NCI-H510A (cell line): ENCODE measurements at places on chromosomes 5 and 9.

DNA sequence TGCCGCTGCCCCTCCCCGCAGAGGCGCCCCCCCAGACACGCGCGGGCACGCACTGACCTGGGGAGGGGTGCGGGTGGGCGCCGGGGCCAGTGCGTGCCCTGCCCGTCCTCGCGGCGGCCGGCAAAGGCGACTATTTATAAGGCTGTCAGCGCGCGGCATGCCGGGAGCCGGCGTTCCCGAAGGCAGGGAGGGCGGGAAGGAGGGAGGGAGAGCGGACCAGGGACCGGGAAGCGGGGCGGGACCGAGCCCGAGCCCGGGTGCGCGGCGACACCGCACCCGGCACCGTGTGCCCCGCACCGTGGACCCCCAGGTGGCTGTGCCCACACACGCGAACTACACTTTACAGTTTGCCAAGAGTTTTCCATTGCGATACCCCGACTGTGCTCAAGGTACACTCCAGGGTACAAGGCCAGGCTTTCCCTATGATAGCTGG, at the start of gene AK1:
Gene AK1 (minus strand): TSS at position 110 of the 433 bp plus-strand sequence. CDS start 3,058 bp downstream, outside the sequence.
- peak; percentile 46 for DNase-seq

DNA sequence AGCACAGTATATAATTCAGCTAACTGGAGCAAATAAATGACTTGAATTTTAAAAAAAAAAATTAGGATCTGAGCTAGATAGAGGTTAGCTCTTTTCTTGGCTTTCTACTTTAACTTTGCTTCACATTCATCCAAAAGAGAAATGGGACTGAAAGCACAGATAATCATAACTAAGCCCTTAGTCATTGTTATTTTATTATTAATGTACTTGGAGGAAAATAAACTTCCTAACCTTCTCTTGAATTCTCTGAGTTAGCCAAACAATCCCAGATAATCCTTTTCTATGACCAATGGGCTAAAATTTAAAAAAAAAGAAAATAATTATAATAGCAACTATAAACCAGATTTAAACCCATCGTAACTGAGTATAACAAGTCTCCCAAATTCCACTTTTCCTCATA, 57.6 kb upstream of the RASA1 start:
- DNase-seq = no peak

DNA sequence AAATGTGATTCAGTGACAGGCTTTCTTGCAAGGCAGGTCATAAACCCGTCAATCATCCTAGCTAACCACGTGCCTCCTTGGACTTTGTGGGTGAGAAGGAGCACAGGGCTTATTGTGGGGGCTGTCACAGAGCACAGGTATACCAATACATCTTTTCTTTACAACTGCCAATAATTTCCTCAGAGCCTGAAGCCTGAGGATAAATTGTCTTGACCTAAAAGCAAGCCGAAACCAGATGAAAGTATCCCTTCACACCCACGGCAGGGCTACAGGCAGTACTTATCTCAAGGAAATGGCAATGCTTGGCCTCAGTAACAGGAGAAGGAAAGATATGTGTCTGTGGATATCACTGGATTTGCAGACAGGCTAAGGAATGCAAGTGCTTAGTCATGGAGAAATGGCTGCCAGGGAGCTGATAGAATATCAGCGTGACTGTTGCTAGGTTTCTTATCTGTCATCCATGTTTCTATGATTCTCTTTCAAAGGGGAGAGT, 90.3 kb upstream of the ZNF366 start:
- DNase-seq = no peak

- DNase-seq = no peak
Measured at GRCh38 chr9:135032868-135033460, 54.5 kb upstream of the OLFM1 start.

GRCh38 chr5:57456531-57457135, 26.0 kb downstream of the ACTBL2 start:
- DNase-seq = no peak

DNA sequence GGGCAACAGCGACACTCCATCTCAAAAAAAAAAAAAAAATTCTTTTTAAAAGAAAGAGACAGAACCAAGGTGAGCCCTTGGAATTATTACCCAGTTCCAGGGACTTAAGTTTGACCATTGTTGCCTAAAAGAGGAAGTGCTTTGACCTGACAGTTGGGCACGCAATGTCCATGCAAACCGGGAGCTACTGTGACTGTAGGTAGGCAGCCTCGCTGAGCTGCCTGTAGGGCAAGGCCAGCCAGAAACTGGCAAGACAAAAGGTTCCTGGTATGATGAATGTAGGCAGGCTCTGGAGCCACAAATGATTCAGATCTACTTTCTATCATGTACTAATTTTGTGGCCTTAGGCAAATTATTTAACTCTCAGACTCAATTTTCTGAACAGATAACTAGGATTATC, 334.8 kb upstream of the ZNF462 start:
- no peak for DNase-seq

GRCh38 chr5:169753795-169754194, 116.7 kb downstream of the DOCK2 start:
- no peak for DNase-seq

GRCh38 chr5:87127956-87128687, 139.6 kb upstream of the RASA1 start:
- DNase-seq = no peak

DNA sequence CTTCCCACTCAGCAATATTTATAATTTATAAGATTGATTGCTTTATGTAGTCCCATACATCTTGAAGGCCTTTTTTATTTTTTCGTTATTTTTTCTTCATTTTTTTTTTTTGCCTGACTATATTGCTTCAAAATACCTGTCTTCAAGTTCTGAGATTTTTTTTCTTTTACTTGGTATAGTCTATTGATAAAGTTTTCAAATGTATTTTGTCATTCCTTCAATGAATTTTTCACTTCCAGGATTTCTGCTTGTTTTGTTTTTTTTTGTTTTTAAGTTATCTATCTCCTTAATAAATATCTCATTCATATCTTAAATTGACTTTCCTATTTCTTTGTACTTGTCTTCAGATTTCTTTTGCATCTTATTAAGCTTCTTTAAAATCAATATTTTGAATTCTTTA, 905.6 kb upstream of the CDH6 start:
- DNase-seq = no peak

DNA sequence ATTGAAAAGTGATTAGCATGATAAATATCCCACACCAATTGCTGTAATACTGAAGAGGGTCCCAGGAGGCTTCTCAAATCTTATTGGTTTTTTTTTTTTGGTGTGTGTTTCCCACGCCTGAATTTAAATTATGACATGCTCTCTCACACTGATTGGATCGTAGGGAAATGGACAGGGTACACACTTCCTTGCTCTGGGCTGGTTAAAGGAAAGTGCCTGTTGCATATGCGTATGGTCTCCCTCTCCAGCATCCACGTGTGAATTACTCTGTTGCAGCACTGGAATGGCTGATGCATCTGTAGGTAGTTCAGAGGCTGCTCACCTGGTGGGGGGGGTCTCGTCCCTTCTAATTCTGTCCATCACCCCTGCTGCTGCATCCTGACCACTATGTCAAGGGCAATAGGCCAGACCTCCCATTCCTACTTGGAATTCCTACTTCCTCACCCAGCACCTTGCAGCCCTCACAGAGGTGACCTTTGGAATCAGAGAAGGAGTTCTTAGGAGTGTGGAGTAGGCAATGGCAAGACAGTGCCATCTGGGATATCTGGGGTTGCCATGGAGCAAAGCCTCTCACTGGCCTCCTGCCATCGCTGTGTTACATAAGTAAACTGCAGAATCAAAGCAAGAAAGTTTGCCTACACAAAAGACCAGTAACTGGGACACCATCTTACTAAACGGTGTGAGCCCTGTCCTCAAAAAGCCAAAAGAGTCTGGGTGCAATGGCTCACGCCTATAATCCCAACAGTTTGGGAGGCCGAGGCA, 71.4 kb upstream of the FBXW11 start:
- DNase-seq = no peak

- no peak for DNase-seq
Measured at GRCh38 chr5:168899264-168899663, 320.1 kb upstream of the PANK3 start.

DNA sequence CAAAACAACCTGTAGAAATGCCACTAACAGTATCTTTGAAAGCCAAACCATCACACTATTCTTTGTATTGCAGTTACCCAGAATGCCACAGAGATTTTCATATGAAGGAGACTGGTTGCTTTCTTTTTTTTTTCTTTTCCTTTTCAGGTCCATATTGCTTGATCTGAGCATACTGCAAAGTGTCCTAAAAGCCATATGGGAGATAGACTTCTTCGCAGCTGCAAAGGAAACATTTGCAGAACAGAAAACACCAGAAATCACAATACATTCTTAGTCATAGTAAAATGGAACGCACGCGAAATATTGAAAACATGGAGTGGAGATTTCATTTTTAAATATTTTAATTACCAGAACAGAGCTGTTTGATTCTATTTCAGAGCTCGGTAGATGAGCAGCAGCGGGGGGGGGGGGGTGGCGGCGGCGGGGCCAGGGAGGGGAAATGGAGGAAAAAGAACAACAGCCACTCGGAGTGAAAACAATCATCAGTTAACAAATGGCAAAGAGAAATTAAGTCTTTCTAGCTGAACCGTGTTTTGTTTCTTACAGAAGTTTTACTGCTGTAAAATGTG, 284.1 kb downstream of the NFIB start:
- DNase-seq = no peak

GRCh38 chr5:37370864-37371726, at the start of gene NUP155:
TSS of gene NUP155 (minus strand) at chr5:37371106. CDS start at chr5:37370977, 129 bp downstream.
- peak; percentile 99 for DNase-seq

DNA sequence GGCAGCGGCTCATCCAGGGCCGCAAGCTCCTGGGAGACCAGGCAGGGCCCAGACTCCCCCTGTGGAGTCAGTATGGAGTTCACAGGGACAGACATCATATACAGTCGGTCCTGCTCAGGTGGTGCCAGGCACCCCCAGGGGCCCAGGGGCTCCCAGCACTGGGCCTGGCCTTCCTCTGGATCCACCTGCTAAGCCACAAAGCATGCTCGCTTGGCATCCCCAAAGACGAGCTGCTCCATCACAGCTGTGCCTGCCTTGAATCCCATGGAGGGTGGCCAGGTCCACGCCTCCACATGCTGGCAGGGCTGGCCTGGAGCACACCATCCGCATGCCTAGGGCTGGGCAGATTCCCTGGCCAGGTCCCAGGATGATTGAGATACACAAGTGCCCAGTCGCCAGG, 4.6 kb downstream of the BICD2 start:
- no peak for DNase-seq

DNA sequence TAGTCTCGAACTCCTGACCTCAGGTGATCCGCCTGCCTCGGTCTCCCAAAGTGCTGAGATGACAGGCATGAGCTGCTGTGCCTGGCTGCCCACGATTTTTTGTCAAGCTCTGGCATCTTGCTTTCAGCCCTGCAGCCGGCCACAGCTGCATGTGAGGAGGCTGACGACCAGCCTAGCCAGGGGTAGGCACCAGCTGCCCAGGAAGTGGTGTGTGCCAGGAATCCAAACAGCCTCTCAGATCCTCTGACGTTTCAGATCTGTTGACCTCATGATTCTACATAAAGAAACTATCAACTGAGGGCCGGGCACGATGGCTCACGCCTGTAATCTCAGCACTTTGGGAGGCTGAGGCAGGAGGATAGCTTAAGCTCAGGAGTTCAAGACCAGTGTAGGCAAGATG, 19.0 kb downstream of the DYNC2I2 start:
- DNase-seq = peak; percentile 30

GRCh38 chr9:135905380-135906258, 1.7 kb downstream of the CAMSAP1 start:
- DNase-seq = no peak

GRCh38 chr5:78501411-78502352, 141.3 kb downstream of the SCAMP1 start:
- no peak for DNase-seq

GRCh38 chr5:156197042-156197635, 129.8 kb upstream of the SGCD start:
- DNase-seq = no peak

GRCh38 chr5:80466669-80467485, 21.0 kb upstream of the FAM151B start:
- DNase-seq = no peak

GRCh38 chr9:137305060-137305797, 3.2 kb upstream of the NRARP start:
- peak; percentile 84 for DNase-seq

DNA sequence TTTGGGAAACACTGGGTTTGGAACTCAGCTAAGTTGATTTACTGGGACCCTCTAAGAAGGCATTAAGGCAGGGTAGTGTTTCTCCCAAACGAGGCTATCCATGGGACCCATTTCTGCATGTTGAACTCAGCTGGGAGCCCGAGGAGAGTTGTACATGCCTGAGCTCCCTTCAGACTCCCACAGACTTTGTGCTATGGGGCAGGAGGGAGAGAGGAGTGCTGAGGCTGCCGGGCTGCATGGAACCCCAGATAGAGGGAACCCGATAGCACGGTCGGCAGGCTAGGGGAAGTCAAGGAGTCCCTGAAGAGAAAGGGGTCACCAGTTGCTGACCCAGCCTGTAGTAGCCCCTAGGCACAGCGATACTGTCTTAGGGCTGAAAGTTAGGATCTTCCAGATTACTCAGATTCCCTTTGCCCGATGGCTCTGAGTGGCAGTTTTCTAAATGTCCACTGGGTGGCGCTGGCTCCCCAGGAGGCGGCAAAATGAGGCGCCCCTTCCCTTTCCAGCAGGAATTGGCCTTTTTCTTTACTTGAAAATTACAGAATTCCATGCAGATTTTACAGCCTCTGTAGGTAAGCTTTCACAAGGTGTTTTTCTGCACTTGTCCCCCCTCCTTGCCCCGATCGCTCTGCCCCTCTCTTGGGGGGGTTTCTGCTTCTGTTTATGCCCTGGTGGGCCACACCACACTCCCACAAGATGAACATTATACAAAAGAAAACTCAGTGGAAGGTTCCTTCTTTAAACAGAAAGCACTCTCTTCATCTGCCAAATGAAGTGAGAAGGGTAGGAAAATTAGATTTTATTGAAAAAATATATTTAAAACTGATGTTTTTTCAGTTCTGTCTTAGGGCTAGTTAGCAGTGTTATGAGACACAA, 17.8 kb downstream of the NANS start:
- DNase-seq = peak; percentile 11

DNA sequence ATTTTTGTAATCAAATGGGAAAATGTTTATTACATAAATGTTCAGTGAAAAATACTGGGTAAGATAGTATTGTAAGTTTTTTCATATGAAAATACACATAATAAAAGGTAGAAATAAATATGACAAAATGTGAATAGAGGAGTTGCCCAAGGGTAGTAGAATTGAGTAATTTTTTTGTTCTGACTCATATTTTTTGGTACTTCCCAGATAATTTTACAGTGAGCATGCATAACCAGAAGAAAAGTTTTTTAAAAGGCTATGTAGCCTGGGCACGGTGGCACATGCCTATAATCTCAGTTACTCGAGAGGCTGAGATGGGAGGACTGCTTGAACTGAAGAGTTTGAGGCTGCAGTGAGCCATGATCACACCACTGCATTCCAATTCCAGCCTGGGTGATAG, 116.9 kb downstream of the PIP5K1B start:
- no peak for DNase-seq

DNA sequence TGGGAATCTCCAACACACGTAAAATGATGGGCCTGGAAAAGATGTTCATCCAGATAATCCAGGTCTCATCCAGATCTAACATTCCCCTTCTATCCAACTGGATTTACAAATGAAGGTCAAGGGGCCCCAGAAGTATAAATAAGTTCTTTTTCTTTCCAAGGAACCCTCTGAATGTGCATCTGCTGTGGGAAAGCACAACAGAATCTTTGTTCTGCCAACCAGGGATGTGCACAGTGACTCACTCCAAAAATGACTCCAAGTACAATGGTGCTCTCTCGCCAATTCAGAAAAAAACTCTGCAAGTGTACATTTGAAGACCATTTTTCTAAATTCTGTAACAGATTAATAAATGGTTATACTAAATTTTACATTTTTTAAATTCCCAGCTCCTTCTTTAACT, 12.4 kb downstream of the RAPGEF6 start:
- DNase-seq = no peak
